ENCODE measurements at places on chromosomes 4 and X.

DNA sequence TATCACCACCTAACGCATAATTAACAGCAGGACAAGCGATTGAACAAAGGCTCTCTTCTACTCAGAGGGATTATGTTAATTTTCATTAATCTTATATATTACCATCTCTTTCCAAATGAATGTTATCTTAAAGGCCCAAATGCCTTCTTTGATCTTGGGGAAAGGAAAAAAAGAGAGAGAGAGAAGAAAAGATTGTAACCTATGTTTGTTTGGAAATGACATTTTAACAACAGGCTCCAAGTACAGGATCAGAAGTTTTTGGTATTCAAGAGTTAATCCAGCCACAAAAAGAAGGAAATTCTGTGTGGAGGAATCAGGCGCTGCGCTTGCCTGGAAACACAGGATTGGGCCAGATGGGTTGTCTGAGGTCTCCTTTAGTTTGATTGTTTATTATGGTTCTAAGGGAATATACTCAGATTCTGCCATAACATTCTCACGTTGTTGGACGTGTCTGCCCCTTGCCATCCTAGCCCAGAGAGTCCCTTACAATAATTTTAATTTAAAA, 100.7 kb upstream of the STX18 start:
- no peak for DNase-seq

DNA sequence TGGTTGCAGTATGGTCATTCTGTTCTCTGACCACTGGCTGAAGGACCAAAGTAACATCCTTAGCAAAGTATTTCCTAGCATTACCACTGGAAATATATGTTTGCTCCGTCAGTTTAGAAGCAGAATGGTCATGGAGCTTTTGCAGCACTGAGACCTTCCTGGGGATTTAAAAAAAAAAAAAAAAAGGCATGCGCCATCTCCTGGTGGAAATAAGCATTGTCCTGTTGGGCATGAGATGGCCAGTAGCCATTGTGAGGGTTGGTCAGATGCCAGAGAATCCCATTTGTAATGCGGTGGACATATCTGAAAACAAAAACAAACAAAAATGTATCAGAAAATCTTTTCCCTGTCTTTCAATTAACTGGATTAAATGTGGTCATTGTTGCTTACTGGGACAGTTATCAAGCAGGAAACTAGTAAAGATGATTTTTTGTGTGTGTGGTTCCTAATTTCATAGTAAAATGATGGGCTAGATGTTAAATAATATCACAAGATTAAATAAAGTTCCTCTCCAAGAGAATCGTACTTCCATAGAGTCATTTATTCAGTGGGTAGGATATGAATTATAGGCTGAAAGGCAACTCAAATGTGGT, 139.6 kb downstream of the SOWAHB start:
- DNase-seq: no peak

- no peak for DNase-seq
Measured at GRCh38 chr4:54423066-54423465, 194.0 kb downstream of the PDGFRA start.

GRCh38 chr4:13386405-13387107, 97.6 kb downstream of the RAB28 start:
- no peak for DNase-seq

DNA sequence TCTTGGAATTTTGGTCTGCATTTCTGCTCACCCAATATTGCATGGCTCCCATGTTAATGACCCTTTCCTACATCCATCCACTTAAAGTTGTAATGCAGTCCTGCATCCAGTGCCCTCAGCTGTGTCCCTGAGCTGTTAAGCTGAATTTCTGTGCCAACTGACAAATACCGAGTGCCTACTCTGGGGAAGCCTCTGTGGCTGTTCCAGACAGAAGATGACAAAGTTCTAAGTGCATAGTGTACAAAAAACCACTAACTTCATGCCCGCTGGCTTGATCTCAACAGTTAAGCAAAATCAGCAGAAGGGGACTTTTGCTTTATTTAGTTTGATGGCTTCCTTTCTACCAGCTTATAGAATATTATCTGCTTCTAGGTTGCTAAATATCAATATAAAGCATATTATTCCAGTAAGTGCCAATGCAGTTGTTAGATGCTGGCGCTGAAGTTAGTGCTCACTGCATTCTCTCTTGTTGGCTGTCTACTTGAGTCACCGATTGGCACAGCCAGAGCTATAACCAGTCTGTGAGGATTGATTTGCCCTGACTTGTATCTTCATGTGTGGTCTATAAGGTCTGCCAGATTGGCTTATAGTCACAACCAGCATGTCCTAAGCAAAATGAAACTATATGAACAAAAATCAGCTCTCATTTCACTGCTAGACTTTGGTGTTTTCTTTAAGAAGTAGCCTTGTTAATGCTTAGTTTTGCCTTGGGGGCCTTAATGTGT, 98.9 kb downstream of the KLHL8 start:
- no peak for DNase-seq

DNA sequence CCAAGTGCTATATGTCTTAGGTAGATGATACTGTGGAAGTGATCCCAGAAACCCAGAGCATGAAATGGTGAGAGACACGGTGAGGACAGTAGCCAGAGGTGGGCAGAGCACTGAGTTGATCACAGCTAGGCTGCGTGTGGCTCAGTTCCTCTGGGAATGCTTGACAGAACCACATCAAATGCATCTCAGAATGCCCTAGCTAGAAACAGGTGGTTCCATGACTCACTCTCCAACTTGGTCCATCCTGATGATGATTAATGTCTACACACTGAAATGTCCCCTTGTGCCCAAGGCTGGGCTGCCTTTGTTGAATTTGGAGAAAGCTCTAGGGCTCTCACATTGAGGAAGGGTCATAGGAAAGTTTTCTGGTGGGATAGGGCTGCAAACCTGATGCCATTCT, 113.6 kb downstream of the ZNF518B start:
- no peak for DNase-seq

GRCh38 chr4:88742561-88742960, 44.9 kb upstream of the NAP1L5 start:
- DNase-seq: no peak

DNA sequence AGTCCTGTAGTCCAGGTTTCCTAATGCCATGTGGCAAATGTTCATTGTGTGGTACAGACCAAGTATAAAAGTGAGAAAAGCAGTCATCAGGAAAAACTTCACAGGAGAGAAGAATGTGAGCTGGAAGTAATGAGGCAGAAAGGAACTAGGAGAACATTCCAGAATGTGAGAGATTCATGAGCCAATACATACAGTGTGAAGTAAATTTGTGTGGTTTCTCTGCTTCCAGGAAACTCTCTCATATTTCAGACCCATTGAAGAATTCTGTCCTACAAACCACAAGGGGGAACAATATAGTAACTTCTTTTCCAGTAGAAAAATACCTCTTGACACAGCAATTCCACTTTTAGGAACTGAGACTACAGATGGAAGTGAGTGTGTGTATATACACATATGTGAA, 136.5 kb downstream of the RNF150 start:
- no peak for DNase-seq

DNA sequence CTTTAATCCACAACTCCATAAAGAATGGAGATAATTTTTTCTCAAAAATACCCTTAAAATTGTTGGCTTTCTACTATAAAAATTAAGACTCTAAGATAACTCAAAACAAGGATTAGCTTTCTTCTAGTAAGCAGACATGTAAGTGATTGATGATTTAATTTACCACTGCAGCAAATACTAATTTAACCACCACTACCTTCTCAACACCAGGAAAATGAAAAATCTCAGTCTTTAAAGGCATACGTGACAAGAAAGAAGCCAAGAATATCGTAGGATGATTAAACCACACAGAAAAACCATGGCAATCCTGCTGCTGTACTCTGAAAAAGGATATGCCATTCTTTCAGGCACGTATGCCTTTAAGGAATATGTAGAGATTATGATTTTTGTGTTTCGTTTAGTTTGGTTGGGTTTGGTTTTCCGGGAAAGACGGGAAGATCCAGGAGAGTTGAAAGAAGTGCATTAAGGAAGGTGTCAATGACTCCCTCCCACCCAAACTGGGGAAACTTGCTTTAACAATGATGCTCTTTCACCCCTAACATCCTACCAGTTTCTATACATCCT, 881 bp downstream of the LRCH2 start:
- no peak for DNase-seq

DNA sequence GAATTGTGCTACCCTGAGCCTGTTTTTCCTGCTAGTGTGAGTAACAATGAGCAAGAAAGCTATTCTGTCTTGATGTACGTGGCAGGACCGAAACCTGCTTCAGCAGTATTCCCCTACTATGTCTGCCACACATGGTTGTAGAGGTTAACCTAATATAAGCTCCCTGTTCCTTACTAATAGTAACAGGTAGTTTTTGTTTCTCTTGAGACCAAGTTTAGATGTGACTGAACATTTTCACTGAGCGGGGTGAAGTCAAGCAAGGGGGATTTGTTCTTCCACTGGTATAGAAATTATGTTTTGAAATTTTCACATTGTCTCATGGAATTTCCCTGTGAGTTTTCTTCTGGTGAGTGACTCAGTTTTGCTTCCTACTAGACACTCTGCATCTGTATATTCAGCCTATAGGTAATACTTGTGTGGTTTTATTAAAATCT, 37.3 kb downstream of the RRAGB start:
- no peak for DNase-seq

- no peak for DNase-seq
Measured at GRCh38 chr4:167025670-167026069, 208.6 kb downstream of the SPOCK3 start.

GRCh38 chr4:16110661-16111290, 27.0 kb upstream of the PROM1 start:
- no peak for DNase-seq

DNA sequence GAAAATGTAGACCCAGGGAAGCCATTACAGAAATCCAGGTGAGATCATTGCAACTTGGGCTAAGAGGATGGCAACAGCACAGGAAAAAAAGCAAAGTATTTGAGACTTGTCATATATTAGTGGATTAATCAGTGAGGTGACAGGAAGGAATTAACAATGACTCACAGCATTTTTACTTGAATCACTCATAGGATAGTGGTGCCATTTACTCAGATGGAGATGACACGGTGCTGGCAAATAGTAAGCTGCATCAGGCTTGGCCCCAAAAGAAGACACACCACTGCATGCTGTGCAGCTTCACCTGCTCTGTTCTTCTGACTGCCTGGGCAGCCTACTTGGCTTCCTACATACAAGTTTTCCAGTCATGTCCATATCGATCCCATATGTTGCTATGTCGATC, 144.8 kb downstream of the FRYL start:
- DNase-seq: no peak

- no peak for DNase-seq
Measured at GRCh38 chr4:78588894-78589545, 37.5 kb downstream of the ANXA3 start.

- no peak for DNase-seq
Measured at GRCh38 chr4:28464823-28465222, 1604.2 kb downstream of the STIM2 start.

- DNase-seq: no peak
Measured at GRCh38 chr4:687048-687970, 1.6 kb downstream of the SLC49A3 start.

DNA sequence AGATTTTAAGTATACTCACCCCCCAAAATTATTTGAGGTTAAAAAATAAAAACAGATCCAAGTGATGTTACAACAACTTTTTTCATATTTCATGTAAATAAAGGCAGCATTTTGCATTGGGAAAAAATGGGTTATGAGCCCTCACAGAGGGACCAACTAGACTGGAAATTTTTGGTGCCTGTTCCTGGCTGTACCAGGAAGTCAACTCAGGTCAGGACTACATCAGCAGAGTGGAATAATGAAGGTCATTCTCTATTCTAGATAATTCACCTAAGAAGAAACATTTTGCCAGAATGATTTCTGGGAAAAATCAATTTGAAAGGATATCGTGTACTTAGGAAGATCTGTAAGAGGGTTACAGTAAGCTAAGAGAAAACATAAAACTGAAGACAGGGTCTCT, 66.8 kb downstream of the CORIN start:
- DNase-seq: no peak

DNA sequence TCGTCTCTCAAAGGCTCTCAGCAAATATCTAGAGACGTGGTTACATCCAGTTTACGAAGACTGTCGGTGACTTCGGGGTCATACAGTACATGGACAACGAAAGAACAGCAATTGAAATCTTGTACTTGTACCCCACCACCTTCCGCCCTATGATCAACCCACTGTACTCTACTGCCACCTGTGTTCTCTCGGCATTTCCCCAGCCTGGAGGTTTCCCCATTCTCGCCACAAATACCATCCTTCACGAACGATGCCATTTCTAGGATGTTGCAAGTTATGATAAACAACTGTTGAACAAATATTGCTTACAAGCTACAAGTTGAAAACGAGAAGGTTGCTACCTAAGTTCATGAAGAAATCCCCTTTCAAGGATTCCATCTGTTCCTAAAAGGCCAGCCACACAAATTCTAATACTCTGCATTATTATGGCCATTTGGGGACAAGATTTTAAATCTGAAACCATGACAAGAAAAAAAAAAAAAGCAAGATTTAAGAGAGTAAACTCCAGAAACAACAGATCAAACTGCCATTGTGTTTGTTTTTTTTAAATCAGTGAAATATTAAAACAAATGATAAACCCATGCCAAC, 1.6 kb downstream of the APBB2 start:
- DNase-seq: no peak

- no peak for DNase-seq
Measured at GRCh38 chr4:55512922-55513571, 33.7 kb downstream of the CLOCK start.

GRCh38 chr4:98688411-98689290, 30.2 kb upstream of the TSPAN5 start:
- DNase-seq: no peak

DNA sequence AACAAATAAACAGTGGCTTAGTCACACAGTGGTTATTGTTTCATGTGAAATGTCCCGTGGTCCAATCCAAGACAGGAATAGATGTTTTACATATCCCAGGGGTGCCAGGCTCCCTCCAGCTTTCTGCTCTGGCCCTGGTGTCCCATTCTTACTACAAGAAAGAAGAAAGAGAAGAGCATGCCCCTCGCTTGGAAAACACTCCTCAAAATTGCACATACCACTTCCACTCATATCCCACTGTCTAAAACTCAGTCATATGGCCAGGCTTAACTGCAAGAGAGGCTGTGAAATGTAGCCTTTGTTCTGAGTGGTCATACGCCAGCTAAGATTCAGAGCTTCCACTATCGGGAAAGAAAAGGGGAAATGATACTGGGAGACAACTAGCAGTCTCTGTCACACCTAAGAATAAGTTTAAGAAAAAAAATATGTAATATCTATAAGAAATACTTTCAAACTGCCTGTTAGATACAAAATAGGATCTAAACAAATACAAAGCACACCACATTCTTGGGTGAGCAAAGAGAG, 306.8 kb upstream of the FAM241A start:
- no peak for DNase-seq

DNA sequence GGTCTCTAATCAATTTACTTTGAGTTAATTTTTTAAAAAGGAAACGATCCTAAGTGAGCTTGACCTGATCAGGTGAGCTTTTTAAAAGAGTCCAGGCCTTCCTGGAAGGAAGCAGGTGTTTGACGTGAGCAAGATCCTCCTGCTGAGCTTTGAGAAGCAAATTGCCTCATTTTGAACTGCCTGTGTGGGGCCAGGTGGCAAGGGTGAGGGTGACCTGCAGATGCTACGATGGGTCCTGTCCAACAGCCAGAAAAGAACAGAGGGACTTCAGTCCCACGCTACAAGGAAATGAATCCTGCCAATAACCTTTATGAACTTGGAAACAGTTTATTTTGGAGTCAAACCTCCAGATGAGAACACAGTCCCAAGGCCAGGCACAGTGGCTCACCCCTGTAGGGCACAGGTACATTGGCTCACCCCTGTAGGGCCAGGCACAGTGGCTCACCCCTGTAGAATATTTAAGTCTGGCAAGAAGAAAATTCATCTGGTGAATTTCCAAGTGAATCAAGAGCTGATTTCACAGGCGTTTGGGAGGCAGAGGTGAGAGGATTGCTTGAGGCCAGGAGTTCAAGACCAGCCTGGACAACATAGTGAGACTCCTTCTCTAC, 58.1 kb downstream of the CASP3 start:
- no peak for DNase-seq

All from iPS DF 6.9 (cell line).